ENCODE measurements at places on chromosomes 5 and 9. TPM values are rescaled to one million over a fixed set of nuclear protein-coding genes. Genes with fewer than 3 reads are reported as not detected.

The SLC4A9 gene
- total RNA-seq: 1.6 TPM

The HINT1 gene
- total RNA-seq: 120 TPM

The GDA gene
- 1.8 TPM for total RNA-seq

The CEL gene
- 0.41 TPM for total RNA-seq

The ESM1 gene
- total RNA-seq: 5.0 TPM

The SLC25A48 gene
- 1.9 TPM for total RNA-seq

The RNF183 gene
- 0.21 TPM for total RNA-seq

The COL23A1 gene
- 5.4 TPM for total RNA-seq

The KLF4 gene
- 40.8 TPM for total RNA-seq

The PTPRD gene
- total RNA-seq: 105 TPM

The HK3 gene
- 4.1 TPM for total RNA-seq

The ADAMTS19 gene
- total RNA-seq: 49.9 TPM

The ANKRD31 gene
- total RNA-seq: 0.51 TPM

The TMEM215 gene
- 2.1 TPM for total RNA-seq

The LCN15 gene
- total RNA-seq: not detected

The QSOX2 gene
- 9.0 TPM for total RNA-seq

The GZMA gene
- total RNA-seq: 0.51 TPM

The NME5 gene
- 1.4 TPM for total RNA-seq

The DIRAS2 gene
- 1.5 TPM for total RNA-seq

The SMIM33 gene
- total RNA-seq: not detected

The CCL21 gene
- total RNA-seq: 49.3 TPM

The SH2D3C gene
- 13.6 TPM for total RNA-seq

The C5orf58 gene
- total RNA-seq: not detected

The AGXT2 gene
- total RNA-seq: not detected

The ANKRD20A1 gene
- total RNA-seq: not detected

The VCAN gene
- total RNA-seq: 393 TPM

The PAEP gene
- not detected for total RNA-seq

The GABRA1 gene
- total RNA-seq: not detected

The ARID3C gene
- 0.31 TPM for total RNA-seq

The STOML2 gene
- 88.3 TPM for total RNA-seq

The DBH gene
- total RNA-seq: 0.10 TPM

The SPINK9 gene
- total RNA-seq: not detected

The ADAMTS6 gene
- total RNA-seq: 8.1 TPM

The PCDHB13 gene
- 4.4 TPM for total RNA-seq

The NEK6 gene
- 33.6 TPM for total RNA-seq

The ACSL6 gene
- total RNA-seq: 2.5 TPM

The ZCCHC10 gene
- total RNA-seq: 26.4 TPM

The FOXD4L6 gene
- not detected for total RNA-seq

The PAPPA gene
- 3.0 TPM for total RNA-seq

The SPINK5 gene
- 31.5 TPM for total RNA-seq

The CNTNAP3B gene
- total RNA-seq: 14.0 TPM

The MEF2C gene
- 535 TPM for total RNA-seq

The ACER2 gene
- total RNA-seq: 1.7 TPM

The FOXD4L3 gene
- not detected for total RNA-seq

Data from tongue (tissue), 3 donors.